ENCODE measurements at places on chromosomes 3 and 15.

DNA sequence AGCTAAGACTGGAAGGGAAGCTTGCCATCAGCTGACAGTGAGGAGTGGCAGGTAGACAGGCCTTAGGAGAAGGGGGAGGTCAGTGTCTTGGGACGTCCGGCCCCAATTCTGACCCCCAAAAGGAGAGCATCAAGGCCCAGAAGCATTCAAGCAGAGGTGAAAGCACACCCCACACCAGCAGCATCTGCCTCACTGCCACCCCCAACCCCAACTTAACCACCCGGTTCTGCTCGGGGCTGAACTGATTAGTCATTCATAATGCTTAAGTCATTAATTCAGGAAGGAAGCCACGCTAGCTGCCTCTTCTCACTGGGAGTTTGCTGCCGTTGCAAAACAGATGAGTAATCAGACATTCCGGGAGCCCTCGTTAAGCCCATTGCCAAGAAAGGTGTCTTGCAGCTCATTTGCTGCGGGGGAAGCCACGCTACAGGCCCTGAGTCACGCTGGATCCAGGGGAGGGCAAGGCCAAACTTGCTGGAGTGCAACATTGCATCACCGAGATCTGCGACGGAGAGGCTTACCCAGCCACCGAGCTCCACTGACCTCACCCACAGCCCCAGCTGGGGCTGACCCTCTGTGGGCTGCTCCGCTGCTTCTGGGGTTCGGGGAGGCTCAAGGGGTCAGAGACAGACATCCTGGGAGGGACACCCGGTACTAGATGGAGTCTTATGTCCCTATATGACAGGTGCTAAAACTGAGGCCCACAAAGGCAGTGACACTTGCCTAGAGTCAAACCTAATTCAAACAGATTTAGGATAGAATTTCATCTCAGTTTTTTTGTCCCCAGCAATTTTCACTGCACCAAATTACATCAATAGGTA, 46.4 kb upstream of the HES1 start:
- no peak for DNase-seq

DNA sequence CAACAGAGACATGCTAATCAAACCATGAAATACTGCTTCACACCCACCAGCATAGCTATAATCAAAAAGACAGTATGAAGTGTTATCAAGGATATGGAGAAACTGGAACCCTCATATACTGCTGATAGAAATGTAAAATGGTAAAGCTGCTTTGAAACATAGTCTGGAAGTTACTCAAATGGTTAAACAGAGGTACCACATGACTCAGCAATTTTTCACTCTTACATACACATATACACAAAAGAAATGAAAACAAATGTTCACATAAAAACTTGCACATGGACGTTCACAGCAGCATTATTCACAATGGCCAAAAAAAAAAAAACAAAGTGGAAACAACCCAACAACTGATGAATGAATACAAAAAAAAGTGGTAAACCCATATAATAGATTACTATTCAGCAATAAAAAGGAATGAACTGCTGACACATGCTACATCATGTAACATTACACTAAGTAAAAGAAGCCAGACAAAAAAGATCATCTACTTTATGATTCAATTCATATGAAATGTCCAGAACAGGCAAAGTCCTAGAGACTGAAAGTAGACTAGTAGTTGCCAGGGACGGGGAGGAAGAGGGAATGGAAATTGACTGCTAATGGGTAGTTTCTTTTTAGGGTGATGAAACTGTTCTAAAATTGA, 23.2 kb downstream of the ZNF148 start:
- DNase-seq: no peak

GRCh38 chr15:101022306-101022705, 103.1 kb downstream of the LRRK1 start:
- no peak for DNase-seq

DNA sequence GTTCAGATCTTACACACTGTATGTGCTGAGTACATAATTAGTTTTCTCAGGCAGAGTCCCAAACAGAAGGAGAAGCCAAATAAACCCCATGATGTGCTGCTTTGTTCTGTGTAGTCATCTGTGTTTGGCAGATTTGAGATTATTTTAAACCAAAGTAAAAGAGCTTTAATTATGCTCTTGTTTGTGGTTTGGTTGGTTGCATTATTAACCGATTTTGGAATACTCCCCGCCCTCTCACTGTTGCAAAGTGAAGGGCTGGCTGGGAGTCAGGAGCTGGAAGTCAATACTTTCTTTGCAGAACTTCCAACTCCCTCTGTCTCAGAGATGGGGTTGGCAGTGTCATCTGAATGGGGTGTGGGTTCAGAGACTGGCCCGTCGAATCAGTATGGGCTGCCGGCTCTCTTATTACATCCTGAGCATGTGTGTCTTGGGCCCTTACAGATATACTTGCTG, 34.4 kb downstream of the SLCO3A1 start:
- no peak for DNase-seq

DNA sequence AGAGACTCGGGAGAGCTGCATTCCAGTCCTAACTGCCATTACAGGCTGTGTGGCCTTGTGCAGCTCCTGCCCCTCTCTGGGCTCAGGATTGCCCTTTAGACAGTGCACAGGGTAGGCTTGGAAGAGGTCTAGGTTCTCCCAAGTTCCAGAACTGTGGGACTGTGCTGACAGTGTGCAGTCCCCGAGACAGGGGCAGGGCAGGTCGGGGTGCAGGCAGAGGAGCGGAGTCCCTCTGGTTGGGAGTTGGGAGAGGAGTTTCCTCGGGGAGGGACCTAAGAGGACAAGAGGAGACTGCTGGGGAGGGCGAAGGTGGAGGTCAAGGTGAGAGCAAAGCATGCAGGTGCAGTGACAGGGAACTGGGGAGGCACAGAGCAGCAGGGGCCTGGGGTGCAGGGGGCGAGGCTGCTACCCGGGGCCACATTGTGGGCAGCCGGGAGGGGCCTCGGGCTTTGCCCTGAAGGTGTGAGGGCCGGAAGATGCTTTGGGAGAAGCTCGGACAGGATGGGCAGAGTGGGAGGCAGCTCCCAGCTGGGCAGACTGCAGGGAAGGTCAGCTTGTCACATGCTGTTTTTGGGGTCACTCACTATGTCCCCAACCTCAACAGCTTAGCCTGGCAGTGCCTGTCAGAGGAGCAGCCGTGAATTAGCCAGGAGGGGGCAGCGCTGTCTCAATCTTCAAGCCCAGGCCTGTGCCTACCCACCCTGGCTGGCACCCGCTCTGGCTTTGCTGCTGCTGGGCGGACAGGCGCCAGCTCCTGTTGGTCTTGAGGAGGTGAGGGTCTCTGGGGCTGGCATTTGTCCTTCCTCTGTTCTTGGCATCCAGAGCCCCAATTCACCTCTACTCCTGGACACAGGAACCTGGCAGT, 15.4 kb upstream of the CSPG4 start:
- peak; percentile 13 for DNase-seq
